CD8-positive, alpha-beta memory T cell (primary cell): ENCODE measurements at places on chromosomes 7 and 10. TPM values are rescaled to one million over a fixed set of nuclear protein-coding genes. Genes with fewer than 3 reads are reported as not detected.

Gene GTPBP4
- total RNA-seq, result 156 TPM

Gene DOCK1
- 0.16 TPM for total RNA-seq

Gene PILRA
- total RNA-seq, result 1.9 TPM

- H3K36me3 ChIP-seq, result no peaks in the 10 kb centered on the region
- H3K4me3 ChIP-seq, result no peak overlapping the region
- peaks cover 22% of the 10 kb centered on the region for H3K4me1 ChIP-seq
Measured at GRCh38 chr7:2698581-2699288, 10.7 kb downstream of the AMZ1 start.

GRCh38 chr10:124259139-124259825, 159.4 kb downstream of the OAT start:
- no peak for DNase-seq
- no peaks in the 10 kb centered on the region for H3K36me3 ChIP-seq
- no peak overlapping the region for H3K4me3 ChIP-seq
- H3K4me1 ChIP-seq, result no peaks in the 10 kb centered on the region

Gene ADARB2
- total RNA-seq, result not detected

GRCh38 chr7:69334701-69335100, 263.6 kb upstream of the AUTS2 start:
- H3K27ac ChIP-seq, result no peak overlapping the region
- no peak overlapping the region for H3K4me3 ChIP-seq
- no peaks in the 10 kb centered on the region for H3K4me1 ChIP-seq
- H3K36me3 ChIP-seq, result no peaks in the 10 kb centered on the region

GRCh38 chr10:101848408-101848807, 4.8 kb upstream of the KCNIP2 start:
- no peak for DNase-seq
- H3K4me3 ChIP-seq, result no peak overlapping the region
- H3K36me3 ChIP-seq, result no peaks in the 10 kb centered on the region
- H3K27me3 ChIP-seq, result no peaks in the 10 kb centered on the region
- H3K27ac ChIP-seq, result no peak overlapping the region

Gene ZCCHC24
- 1.00 TPM for total RNA-seq

DNA sequence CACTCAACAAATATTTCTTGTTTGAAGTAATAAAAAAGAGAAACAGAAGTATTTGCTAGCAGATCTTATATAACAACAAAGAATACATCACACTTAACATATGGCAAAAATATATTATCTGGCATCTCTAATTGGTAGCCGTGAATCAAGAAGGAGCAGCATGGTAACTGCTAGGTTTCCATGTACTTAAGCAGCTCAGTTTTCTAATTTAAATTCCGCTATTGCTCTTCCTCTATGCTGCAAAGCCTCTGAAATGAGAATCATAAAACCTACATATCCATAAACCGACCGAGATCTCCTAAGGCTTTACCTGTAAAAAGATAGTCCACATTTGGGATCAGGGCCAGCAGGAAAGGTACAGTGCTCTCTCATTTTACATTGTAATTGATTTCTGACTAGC, 76.6 kb upstream of the PTPRZ1 start:
- H3K4me1 ChIP-seq, result no peaks in the 10 kb centered on the region
- no peak overlapping the region for H3K4me3 ChIP-seq
- no peaks in the 10 kb centered on the region for H3K27me3 ChIP-seq
- no peaks in the 10 kb centered on the region for H3K36me3 ChIP-seq
- no peak overlapping the region for H3K27ac ChIP-seq
- no peak for DNase-seq

DNA sequence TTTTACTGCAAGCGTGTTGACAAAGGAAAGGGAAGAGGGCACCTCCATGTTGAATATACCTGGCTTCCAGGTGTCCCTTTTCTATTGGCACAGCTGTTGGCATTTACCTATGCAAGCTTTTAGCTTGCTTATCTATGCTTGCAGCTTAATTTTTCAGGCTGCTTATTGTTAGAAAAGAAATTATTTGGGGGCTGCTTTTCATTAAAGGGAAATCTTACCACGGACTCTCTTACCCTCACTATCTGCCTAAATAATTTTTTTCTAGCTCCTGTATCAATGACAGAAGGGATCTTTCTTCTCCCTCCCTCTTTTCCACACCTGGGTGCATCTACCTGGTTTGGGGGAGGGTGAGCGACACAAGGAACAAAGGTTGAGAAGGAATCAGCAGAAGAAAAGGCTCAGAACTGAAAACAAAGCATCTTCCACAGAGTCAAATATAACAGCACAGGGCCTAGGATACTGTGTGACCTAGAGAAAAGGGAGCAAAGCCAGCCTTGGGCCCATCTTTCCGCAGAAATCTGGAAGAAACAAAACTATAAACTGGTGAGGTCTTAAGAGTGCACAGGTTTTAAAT, 15.2 kb upstream of the GJC3 start:
- no peaks in the 10 kb centered on the region for H3K36me3 ChIP-seq
- no peak for DNase-seq
- H3K27ac ChIP-seq, result no peak overlapping the region
- H3K4me3 ChIP-seq, result no peak overlapping the region
- peaks cover 2% of the 10 kb centered on the region for H3K27me3 ChIP-seq

- H3K36me3 ChIP-seq, result no peaks in the 10 kb centered on the region
- DNase-seq, result no peak
Measured at GRCh38 chr7:46226860-46227259, 305.8 kb upstream of the IGFBP3 start.

Gene CHST15
- 0.24 TPM for total RNA-seq

DNA sequence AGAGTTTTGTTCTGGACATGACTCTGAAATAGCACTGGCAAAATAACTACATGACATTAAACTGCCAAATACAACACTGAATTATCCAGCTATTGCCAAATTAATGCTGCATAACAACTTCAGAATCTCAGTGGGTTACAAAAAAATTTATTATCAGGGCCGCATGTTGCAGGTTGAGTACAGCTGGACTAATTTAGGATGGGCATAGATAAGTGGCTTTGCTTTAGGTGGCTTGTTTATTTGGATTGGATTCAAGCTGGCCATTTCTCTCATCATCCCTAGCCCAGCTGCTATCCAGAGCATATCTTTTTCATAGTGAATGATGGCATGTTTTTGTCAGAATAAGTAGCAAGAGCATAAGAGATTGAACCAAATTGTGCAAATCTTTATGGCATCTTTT, 1277.1 kb downstream of the REEP3 start:
- H3K4me3 ChIP-seq, result no peak overlapping the region
- no peaks in the 10 kb centered on the region for H3K36me3 ChIP-seq
- no peaks in the 10 kb centered on the region for H3K4me1 ChIP-seq
- DNase-seq, result no peak
- no peak overlapping the region for H3K27ac ChIP-seq

DNA sequence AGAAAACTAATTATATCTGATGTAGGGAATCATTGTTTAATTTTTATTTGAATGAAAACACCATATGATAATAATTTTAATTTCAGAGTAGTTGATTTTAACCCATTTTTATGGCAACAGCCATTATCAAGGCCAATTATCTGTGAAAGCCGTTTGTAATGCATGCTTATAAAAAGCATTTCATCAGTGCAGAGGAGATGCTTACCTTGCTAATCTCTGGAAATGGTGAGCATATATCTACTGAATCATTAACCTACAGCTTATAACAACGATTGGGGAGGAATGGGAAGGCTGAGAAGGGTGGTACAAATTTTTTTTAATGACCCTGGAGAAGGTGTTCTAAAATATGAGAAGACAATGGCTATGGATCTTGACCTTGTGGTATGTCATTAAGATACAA, 235.6 kb downstream of the DGKB start:
- H3K36me3 ChIP-seq, result no peaks in the 10 kb centered on the region
- H3K27me3 ChIP-seq, result no peaks in the 10 kb centered on the region
- H3K4me3 ChIP-seq, result no peak overlapping the region
- H3K4me1 ChIP-seq, result no peaks in the 10 kb centered on the region
- DNase-seq, result no peak

GRCh38 chr7:151709141-151710038, 167.5 kb downstream of the PRKAG2 start:
- no peaks in the 10 kb centered on the region for H3K27me3 ChIP-seq
- no peaks in the 10 kb centered on the region for H3K36me3 ChIP-seq
- no peak overlapping the region for H3K27ac ChIP-seq
- DNase-seq, result no peak
- no peaks in the 10 kb centered on the region for H3K4me1 ChIP-seq

Gene LRRC4
- total RNA-seq, result 0.15 TPM

Gene FOXP2
- total RNA-seq, result not detected

GRCh38 chr10:27447540-27447939, 56.6 kb upstream of the RAB18 start:
- no peaks in the 10 kb centered on the region for H3K27me3 ChIP-seq
- H3K4me3 ChIP-seq, result no peak overlapping the region
- no peaks in the 10 kb centered on the region for H3K4me1 ChIP-seq
- no peak for DNase-seq
- H3K36me3 ChIP-seq, result no peaks in the 10 kb centered on the region
- H3K27ac ChIP-seq, result no peak overlapping the region

- no peaks in the 10 kb centered on the region for H3K27me3 ChIP-seq
- H3K36me3 ChIP-seq, result no peaks in the 10 kb centered on the region
- H3K4me1 ChIP-seq, result no peaks in the 10 kb centered on the region
- no peak for DNase-seq
- no peak overlapping the region for H3K4me3 ChIP-seq
Measured at GRCh38 chr7:85469446-85470010, 282.7 kb upstream of the SEMA3D start.

DNA sequence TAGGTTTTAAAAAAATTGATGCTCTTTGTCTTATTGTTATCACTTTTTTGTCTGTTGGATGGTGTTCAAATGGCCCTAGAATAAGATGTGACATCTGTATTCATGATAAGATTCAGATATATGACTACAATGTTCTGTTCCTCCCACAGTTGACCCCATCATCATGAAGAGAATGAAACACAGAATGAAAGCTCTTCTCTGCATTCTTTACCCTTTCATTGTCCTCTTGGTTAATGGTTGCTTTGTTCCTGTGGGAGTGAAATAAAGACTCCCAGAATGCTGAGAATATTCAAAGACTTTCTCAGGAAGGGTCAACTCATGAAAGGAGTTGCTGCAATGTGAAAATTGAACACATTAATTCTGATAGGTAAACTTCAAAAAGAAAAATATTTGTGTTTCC, 1015.8 kb downstream of the SORCS3 start:
- no peaks in the 10 kb centered on the region for H3K36me3 ChIP-seq
- H3K4me3 ChIP-seq, result no peak overlapping the region
- no peak overlapping the region for H3K27ac ChIP-seq
- no peaks in the 10 kb centered on the region for H3K4me1 ChIP-seq
- no peaks in the 10 kb centered on the region for H3K27me3 ChIP-seq

Gene CCDC136
- total RNA-seq, result 9.0 TPM

Gene PON2
- 6.0 TPM for total RNA-seq

DNA sequence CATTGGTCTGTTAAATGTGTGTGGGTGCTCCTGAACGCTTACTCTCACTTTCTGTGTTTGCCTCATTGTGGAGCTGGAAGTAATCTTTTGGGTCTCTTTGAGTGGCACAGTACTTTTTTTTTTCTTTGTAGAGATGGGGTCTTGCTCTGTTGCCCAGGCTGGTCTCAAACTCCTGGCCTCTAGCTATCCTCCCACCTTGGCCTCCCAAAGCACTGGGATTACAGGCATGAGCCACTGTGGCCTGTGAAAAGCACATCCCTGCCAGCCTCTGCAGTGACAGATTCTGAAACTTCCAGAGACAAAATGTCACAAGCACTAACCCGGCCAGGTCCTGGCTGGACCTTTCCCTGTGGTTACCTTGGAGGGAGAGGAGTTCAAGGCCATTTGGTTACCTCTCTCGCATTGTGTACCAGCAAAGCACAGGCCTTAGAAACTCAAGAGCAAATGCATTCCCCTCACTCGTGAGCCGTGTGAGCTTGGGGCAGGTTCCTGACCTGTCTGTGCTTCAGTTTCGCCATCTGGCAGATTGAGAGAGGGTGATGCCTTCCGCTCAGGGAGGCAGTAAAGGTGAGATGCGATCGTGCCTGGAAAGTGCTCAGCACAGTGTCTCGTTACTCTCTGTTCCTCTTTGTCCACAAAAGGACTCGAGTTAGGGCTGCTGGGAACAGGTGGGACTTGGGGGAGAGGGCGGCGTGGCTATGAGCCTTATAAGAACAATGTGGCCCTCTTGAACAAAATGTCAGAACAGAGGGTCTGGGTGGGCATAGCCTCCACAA, 72.6 kb upstream of the SEPHS1 start:
- no peak overlapping the region for H3K27ac ChIP-seq
- no peaks in the 10 kb centered on the region for H3K4me1 ChIP-seq
- H3K4me3 ChIP-seq, result no peak overlapping the region
- no peaks in the 10 kb centered on the region for H3K36me3 ChIP-seq
- DNase-seq, result no peak
- H3K27me3 ChIP-seq, result no peaks in the 10 kb centered on the region

DNA sequence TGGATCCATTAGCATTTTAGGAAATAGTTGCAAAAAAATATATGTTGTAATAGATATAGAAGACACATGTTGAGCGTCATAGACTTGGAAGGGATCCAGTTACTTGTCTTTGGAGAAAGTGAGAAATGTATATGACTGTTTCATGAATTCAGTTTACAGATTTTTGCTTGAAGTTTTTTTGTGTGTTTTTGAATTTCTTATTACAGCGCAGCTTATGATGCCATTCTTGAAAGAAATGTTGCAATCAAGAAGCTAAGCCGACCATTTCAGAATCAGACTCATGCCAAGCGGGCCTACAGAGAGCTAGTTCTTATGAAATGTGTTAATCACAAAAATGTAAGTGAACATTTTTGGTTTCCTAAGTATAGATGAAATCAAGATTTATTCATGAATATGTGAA, 98.2 kb downstream of the MAPK8 start:
- no peaks in the 10 kb centered on the region for H3K4me1 ChIP-seq
- H3K27ac ChIP-seq, result no peak overlapping the region
- H3K27me3 ChIP-seq, result no peaks in the 10 kb centered on the region
- H3K36me3 ChIP-seq, result peaks cover 6% of the 10 kb centered on the region
- no peak overlapping the region for H3K4me3 ChIP-seq

GRCh38 chr7:31858055-31858454, 171.0 kb downstream of the PPP1R17 start:
- H3K4me1 ChIP-seq, result no peaks in the 10 kb centered on the region
- H3K27ac ChIP-seq, result no peak overlapping the region
- no peak overlapping the region for H3K4me3 ChIP-seq
- no peak for DNase-seq
- H3K36me3 ChIP-seq, result no peaks in the 10 kb centered on the region
- no peaks in the 10 kb centered on the region for H3K27me3 ChIP-seq

DNA sequence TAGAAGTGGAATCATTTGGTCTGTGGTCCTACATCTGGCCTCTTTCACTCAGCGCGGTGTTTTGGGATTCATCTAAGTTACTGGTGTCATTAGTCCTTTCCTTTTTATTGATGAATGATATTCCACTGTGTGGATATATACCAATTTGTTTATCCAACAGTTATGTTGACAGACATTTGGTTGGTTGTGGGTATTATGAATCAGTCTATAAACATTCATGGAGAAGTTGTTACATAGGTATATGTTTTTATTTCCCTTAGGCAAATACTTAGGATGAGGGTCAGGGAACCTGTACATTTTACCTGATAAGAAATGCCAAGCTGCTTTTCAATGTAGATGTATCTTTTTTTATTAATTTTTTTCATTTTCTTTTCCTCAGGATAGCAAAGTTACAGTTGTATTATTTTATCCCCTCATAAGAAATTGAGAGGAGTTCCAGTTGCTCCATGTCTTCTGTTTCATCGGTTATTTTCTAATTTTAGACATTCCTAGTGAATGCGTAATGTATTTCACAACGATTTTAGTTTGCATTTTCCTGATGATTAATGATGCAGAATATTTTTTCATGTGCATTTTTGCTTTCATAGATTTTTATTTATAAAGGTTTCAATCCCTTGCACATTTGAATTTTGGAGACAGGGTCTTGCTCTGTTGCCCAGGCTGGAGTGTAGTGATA, 203.8 kb upstream of the SH2B2 start:
- no peak for DNase-seq
- no peak overlapping the region for H3K4me3 ChIP-seq
- no peaks in the 10 kb centered on the region for H3K36me3 ChIP-seq
- no peaks in the 10 kb centered on the region for H3K27me3 ChIP-seq
- H3K27ac ChIP-seq, result no peak overlapping the region
- no peaks in the 10 kb centered on the region for H3K4me1 ChIP-seq

Gene TRIL
- total RNA-seq, result not detected

Gene OR2A5
- total RNA-seq, result not detected
